ENCODE measurements at places on chromosomes 5 and 9.

- no peak for DNase-seq
These were observed 175.3 kb upstream of the ZNF608 start for GRCh38 chr5:124921694-124922093.

- DNase-seq = no peak
These were observed 418.9 kb downstream of the ARHGEF28 start for GRCh38 chr5:74044936-74045335.

- DNase-seq = no peak
These were observed 249.3 kb downstream of the DNAH5 start for GRCh38 chr5:13695076-13695712.

DNA sequence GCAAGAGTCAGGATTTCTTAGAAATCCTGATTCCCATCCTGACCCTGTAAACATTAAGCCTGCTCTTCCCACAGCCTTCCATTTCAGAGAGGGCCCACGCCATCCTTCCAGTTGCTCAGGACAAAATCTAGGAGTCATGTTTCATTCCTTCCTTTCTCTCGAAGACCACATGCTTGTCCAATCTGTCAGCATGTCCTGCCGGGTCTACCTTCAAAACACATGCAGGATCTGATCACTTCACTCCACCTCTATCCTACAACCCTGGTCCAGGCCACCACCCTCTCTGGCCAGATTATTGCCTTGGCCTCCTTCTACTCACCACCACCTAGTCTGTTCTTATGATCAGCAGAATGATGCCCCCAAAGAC, 79.8 kb downstream of the C5orf15 start:
- no peak for DNase-seq

DNA sequence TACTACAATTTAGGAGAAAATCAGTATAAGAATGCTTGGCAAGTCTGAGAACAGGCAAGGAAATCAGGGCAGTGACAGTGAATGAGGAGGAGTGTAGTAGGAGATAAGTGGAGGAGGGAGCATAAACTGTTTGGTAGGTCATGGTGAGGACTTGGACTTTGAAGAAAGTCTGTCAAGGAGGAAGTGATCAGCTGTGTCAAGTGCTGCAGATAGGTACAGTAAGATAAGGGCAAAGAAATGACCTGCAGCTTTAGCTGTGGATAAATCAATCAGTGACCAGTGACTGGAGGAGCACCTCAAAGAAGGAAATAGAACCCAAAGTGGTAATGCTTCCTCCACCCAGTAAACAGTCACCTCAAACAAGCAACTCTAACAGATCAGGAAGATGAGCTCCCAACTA, 106.3 kb downstream of the RAPGEF6 start:
- DNase-seq = peak; percentile 30

DNA sequence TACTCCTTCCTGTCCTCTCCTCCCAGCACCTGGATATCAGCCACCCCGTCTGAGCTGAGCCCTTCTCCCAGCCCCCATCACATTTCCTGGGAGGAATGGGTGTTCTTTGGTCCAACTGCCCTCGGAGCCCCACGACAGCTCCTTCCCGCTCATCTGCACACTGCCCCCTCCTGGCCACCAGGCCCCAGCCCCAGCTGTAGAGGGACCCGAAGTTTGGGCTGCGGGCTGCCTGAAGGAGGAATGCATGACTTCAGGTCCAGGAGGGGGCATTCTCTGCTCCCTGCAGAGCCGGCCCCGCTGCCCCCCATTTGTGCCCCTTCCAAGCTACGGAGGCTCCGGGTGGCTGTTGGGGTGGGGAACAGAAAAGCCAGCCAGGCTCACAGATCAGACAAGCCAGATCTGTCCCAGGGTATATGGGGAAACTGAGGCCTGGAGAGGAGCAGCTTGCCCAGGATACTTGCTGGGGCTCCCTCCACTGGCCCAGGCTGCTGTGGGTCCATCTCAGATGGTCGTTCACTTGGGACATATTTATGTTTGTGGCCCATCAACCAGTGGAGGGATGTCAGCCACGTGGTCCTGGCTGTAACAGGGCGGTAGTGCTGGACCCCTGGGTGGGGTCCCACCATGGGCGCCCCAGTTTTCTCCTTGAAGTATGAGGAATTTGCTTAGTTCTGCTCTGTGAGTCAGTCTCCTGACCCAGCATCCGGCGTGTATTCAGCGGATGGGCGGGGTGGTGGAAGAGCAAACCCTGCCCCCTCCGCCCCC, 33.1 kb downstream of the DAB2IP start:
- no peak for DNase-seq

GRCh38 chr9:70392850-70393249, 21.6 kb downstream of the KLF9 start:
- no peak for DNase-seq

DNA sequence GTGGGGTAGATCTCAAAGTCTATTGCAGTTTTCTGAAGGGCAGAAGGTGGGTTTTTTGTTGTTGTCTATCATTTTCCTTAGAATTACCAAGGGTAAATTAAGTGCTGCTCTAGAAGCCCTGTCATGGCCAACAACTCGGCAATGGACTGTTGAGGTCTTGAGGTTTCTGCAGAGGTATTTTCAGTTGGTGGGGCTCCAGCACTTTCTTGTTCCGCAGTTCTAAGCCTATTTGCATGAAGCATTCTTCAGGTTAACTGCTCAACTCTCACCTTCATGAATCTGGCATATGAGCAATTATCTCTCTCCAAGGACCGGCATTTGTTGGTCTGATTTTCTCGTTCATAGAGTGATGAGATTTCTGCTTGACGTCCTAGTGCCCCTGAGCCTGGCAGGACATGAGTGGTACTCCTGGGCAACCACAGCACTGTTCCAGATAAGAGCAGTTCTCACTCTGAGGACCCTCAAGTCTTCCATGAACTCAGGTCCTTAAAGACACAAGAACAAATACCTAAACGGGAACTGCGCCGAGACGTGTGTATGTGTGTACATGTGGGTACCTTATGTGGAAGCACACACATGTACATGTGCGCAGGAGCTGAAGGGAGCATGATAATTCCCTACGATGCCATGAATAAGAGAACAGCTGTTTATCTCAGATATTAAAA, 544.5 kb downstream of the CSNK1G3 start:
- DNase-seq = no peak

GRCh38 chr5:170337045-170337733, 39.6 kb upstream of the LCP2 start:
- no peak for DNase-seq

DNA sequence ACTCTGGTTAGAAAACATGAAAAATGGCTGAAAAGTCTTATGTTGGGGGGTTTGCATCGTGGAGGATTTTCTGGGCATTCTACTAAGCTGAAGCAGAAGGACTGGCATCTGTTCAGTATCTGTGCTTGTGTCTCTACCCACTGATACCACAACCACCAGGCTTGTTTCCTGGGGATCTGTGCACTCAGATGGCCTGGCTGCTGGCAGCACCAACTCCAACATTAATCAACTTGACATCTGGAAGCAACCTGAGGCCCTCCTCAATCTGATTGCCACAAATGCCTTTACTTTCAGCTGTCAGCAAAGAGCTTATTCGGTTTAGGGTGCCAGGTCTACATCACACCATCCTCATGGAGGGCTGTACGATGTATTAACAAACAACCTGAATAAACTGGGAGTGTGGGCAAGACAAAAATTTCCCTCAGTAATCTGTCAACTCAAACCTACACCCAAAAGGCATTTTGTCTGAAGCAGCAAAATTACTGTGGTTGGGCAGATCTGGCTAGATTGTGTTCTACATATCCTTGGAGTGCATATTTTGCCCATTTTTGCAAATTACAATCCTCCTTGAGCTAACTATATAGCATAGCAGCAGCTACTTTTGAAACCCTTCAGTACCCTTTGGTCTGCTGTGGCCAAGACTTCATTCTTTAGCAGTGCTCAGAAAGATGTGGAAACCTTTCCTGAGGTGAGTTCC, 74.6 kb downstream of the FOXD1 start:
- no peak for DNase-seq

DNA sequence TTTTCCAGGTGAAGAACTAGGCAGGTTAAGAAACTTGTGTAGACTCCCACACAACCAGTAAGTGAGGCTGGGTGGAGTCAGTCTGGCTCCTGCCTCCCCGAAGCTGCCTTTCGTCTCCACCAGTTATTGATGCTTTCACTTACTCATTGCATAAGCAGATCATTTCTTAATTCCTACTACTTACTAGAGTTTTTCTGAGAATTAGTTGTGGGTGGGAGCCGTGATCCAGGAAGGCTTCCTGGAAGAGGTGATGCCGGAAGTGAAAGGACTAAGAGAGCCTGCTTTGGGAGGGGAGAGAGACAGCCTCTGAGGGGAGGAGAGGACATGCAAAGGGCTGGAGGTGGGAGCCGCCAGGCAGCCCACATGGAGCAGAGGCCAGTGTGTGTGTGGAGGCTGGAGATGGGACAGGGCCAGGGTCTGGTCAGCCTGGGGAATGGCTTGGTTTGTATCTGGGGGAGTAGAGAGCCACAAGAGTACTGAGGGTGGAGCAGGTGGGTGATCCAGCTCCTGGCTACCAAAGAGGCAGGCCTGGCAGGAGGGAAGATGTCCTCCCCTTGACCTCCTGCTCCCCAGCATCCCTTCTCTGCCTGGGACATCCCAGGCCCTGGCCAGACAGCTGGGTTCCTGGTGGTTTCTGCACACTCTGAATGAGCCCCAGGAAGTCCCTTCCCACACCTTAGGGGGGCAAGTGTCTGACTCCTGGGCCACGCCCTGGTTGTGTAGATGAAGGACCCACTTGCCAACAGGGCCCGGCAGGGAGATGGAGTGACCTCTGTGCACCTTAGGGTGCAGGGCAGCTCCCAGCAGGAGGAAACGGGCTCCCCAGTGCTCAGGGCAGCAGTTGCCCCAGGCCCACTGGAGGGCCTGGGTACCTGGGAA, 12.2 kb upstream of the CARD19 start:
- no peak for DNase-seq
